Psoas muscle (tissue), 8 donors: ENCODE measurements at places on chromosomes 3 and 15. TPM values are rescaled to one million over a fixed set of nuclear protein-coding genes. Genes with fewer than 3 reads are reported as not detected.

The TGM5 gene
- polyA plus RNA-seq: not detected

The CCRL2 gene
- 0.55 TPM for polyA plus RNA-seq

The LRRC2 gene
- 57.9 TPM for polyA plus RNA-seq

DNA sequence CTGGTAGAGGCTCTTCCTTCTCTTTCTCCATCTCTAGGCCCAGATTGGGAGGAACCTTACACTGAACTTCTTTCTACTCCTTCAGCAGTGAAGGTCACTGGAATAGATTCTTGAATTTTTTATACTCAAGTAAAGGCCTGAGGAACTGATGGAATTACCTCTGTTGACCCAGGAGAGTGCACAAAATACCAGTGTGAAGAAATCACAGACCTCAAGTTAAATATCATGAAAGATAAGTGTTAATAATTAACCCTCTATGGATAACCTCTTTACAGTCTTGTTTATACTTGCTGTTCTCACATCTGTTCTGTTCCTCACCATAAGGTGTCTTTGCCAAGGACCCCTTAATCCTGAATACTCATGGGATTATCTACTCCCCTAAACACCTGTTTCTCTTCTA, 244.4 kb upstream of the STAC start:
- no peak for DNase-seq

DNA sequence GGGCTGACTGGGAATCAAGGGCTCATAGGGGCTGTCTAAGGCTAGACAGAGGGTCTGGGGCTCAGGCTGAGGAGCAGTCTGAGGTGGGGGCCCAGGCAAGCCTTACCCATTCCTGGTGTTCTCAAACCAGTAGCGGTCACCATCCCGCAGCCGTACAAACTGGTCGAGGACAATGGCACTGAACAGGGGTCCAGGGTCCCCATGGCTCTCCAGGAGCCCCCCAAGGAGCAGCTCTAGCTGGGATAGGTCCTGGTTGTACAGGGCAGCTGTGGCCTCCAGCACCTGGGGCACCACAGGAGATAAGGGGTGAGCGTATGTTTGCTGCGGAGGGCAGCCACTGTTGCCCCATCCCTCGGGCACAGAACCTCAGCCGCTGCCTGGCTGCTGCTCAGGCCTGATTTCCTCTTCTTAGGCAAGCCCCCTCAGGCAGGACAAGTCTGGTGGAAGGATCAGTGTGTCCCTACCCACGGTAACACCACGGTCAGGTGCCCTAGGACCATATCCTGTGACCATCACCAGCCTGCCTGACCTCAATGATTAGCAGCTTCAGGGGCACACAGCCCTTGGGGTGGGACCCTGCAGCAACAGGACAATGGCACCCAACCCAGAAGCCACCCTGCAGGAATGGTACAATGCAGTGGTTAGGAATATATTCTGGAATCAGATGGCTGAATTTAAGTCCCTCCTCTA, 5.9 kb downstream of the DUOX2 start:
- DNase-seq: no peak

- no peak for DNase-seq
Measured at GRCh38 chr15:82710208-82710555, 507 bp upstream of the AP3B2 start.

DNA sequence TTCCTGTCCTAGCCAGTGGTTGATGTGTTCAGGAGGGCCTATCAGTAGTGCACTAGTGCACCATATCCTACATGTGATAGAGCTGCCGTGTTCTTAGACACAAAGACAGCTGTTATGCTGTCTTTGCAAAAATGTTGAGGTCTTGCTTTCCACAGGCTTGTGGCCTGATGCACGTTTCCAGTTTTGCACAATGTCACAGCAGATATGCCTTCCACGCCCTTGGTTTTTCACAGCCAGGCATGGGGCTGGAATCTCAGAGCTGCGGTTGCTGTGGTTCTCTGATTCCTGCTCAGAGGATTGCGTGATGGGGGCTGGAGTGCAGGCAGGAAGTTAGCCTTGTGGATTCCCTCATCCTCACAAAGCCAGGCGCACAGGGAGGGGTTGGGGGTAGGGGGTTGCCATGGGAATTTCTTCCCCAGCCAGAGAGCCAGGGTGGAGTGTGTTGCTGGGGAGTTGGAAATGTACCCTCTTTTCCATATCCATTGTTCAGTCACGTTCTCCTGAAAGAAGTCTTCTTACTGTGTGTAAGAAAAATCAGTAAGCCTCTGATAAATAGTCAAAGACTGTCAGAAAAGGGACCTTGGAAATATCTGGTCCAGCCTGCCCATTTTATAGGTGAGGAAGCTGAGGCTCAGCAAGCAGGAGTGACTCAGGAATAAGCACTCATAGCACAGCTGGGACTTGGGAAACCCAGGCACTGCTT, 79.4 kb downstream of the SMAD3 start:
- no peak for DNase-seq

- no peak for DNase-seq
Measured at GRCh38 chr3:167361948-167362347, 18.1 kb downstream of the ZBBX start.

DNA sequence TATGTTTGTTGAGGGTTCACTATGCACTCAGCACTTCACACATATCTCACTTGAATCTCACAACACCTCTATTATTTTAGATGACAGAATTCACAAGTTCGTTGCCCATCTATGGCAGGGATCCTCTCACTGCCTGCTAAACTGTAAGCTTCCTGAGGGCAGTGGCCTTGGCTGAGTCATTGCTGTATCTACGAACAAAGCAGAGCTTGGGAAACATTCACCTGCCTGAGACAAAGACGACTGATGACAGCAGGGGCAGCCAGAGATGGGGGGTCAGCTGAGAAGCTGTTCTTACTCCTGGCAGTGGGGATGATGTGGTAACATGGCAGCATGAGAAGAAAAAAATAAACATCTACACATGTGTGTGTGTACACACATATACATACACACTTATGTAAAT, 125.5 kb upstream of the NMNAT3 start:
- no peak for DNase-seq

The MAP4 gene
- polyA plus RNA-seq: 195 TPM

DNA sequence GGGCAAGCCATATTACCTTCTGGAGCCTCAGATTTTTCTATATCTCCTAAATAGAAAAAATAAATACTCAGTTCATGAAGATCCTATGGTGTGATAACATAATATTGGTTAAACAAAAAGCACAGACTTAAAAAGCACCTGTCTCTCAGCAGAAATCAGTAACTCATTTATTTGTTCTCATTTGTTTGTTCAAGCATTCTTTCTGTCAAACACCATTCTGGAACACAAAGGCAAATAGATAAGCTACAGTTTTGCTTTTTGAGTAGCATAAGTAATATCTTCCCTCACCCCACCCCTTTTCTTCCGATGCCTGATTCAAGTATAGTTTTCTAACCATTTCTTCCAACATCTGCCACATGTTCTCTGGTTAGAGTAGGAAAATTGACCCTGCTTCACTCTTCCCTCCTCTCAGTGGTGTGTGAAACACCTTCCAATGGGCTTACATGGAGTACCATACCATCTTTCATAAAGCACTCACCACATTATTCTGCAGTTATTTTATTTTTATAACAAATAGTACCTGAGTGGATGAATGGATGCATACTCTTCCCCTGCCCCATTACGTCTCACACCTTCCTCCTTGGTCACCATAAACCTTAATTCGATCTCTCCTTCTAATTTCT, 8.4 kb upstream of the IL1RAP start:
- DNase-seq: no peak

DNA sequence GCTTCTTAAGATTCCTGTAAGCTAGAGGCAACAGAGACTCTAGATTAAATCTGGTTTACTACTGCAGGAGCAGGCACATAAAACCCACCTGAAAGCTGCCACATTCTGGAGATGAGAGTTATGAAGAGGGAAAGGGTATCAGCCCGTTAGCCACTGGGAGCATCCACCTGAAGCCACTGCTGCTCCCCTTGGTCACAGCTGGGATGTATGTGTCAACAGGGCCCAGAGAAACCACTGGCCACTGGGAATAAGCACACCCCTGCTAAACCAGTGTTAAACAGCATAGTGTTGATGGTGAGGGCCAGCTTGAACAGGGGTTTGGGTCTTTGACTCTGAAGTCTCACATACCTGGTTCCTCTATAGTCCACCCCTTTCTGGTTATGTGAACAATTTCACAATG, 10.9 kb downstream of the SLCO2A1 start:
- DNase-seq: no peak

The OXTR gene
- polyA plus RNA-seq: 0.12 TPM

- no peak for DNase-seq
Measured at GRCh38 chr3:106534206-106534605, 665.4 kb upstream of the CBLB start.

- no peak for DNase-seq
Measured at GRCh38 chr3:132407025-132407424, 10.3 kb upstream of the DNAJC13 start.

DNA sequence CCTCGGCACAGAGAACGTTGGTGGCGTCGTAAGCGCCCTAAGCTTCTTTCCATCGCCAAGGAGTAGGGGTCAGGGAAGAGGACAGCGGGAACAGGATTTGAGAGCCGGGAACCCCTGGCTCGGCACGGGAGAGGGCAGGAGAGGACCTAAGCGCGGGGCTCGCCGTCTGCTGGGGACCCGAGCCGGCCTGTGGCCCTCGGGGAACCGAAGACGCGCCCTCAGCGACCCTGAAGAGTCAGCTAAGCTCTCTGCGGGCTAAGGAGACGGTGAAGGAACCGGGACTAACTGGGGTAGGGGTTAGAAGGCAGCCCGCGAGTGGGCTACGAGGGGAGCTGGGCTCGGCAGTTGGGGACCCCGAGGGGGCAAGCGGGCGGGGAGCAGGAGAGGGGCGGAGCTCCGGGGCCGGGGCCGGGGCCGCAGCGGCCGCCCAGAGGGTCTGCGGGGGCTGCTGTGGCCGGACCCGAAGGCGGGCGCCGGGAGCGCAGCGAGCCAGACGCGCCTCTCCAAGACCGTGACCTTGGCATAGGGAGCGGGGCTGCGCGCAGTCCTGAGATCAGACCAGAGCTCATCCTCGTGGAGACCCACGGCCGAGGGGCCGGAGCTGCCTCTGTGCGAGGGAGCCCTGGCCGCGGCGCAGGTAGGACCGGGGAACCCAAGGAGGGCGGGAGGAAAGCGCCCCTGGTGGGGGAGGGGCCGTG, 574 bp downstream of the CASR start:
- DNase-seq: no peak

- DNase-seq: no peak
Measured at GRCh38 chr15:68504681-68505170, 72.8 kb upstream of the ITGA11 start.

DNA sequence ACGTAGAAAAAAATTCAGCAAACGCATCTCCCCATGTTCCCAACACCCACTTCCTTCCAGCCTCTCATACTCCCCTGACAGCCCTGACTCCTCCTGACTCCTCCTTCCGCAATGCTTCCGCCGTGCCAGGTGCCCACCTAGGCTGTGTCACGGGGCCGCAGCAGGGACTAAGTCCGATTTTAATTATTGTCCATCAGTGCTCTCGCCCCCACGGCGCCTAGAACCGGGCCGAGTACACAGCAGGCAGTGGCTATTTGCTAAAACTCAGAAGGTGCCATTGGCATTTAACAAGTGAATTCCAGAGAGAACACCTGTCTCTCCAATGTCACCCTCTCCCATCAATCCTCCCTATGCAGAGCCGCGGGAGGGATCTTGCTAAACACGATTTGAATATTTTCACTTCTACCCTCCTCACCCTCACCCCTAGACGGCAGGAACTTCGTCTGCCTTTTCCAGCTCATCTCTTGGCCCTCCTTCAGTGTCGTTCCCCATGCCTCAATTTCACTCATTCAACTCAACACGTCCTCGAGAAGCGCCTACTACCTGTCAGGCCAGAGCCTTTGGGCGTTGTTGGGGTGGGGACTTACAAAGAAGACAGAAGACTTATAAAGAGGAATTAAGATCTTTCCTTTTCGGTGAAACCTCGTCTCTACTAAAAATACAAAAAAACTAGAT, 11.5 kb upstream of the SHF start:
- DNase-seq: no peak

GRCh38 chr15:98996169-98996568, 11.4 kb downstream of the PGPEP1L start:
- no peak for DNase-seq

The FBXO40 gene
- polyA plus RNA-seq: 14.1 TPM

- no peak for DNase-seq
Measured at GRCh38 chr3:192273001-192273696, 454.2 kb downstream of the FGF12 start.

The LRTM1 gene
- not detected for polyA plus RNA-seq

DNA sequence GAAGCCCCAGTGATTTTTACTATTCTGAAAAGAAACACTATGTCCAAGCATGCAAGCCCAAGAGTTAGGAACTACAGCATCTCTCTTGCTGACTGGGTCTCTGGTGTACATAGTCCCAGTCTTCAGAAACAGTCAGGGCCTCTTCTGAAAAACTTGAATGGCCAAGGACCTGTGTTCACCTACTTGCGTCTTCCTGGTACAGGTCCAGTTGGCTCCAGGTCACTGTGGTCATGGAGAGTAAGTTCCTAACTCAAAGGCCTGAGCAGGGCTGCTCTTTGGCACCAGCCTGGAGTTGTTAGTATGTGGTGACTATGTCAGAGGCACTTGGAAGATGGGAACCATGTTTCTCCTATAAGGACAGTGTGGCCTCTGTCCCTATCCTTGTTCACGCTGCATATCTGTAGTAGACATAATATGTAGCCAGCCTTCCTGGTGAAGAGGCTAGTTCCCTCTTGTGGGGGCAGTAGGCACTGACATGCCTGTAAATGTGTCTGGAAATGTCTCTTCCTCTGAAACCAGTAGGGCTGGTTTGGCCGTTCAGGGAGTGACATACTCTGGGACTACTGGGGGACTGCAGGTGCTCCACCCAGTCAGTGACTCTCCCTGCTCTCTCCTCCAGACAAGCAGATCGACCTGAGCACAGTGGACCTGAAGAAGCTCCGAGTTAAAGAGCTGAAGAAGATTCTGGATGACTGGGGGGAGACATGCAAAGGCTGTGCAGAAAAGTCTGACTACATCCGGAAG, 2.6 kb upstream of the RBM15B start:
- no peak for DNase-seq

- no peak for DNase-seq
Measured at GRCh38 chr3:126604691-126605090, 46.0 kb upstream of the C3orf22 start.

DNA sequence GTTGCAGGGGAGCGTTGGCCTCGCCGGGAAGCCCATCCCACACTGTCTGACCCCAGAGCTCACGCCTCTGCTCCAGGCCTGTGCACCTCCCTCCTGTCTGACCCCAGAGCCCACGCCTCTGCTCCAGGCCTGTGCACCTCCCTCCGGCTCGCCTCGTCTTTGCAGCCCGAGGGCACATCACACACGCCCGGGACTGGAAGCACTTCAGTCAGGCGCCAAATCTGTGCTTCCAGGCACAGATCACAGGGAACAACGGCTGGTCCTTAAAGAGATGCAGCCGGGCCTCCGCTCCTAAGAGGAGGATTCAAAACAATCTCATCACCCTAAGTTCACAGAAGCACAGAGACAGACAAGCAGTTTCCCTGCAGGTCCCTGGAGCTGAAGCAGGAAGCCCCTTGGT, 103.0 kb upstream of the RPL32 start:
- no peak for DNase-seq

GRCh38 chr3:122942937-122943827, 84.4 kb downstream of the SEMA5B start:
- peak; percentile 61 for DNase-seq

- DNase-seq: no peak
Measured at GRCh38 chr15:66101715-66102395, 151.7 kb downstream of the MEGF11 start.

The CHRNA7 gene
- polyA plus RNA-seq: 0.18 TPM
